ENCODE measurements at places on chromosomes 2 and 18. TPM values are rescaled to one million over a fixed set of nuclear protein-coding genes. Genes with fewer than 3 reads are reported as not detected.

DNA sequence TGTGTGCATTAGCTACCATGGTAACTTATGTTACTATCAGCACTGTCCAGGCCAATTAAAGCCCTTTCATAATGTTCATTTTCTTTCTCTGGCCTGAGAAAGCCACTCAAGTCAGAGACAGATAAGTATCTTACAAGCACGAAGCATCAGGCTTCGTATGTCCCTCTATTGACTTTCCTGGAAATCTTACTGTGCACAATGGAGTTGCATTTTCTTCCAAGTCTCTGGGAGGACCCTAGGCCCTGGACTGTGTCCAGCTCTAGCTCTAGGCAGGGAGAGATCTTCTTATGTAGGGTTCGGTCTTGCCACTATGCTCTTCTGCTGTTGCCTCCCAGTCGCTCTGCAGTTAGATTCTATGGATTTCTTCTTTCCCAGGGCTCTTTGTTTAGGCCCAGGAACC, 40.0 kb upstream of the ITGA6 start:
- H3K27me3 ChIP-seq, result no peaks in the 10 kb centered on the region
- H3K4me1 ChIP-seq, result no peaks in the 10 kb centered on the region
- H3K4me3 ChIP-seq, result no peak overlapping the region
- DNase-seq, result no peak

GRCh38 chr18:26262156-26262555, 35.9 kb downstream of the TAF4B start:
- no peak overlapping the region for H3K27ac ChIP-seq
- H3K27me3 ChIP-seq, result no peaks in the 10 kb centered on the region
- H3K36me3 ChIP-seq, result no peaks in the 10 kb centered on the region
- no peak overlapping the region for H3K4me3 ChIP-seq

- no peaks in the 10 kb centered on the region for H3K36me3 ChIP-seq
- no peak overlapping the region for H3K27ac ChIP-seq
- no peaks in the 10 kb centered on the region for H3K4me1 ChIP-seq
- no peak overlapping the region for H3K4me3 ChIP-seq
- no peaks in the 10 kb centered on the region for H3K27me3 ChIP-seq
Observed at GRCh38 chr2:143489145-143489544, 359.9 kb downstream of the ARHGAP15 start.

- no peaks in the 10 kb centered on the region for H3K36me3 ChIP-seq
- no peak for DNase-seq
- no peaks in the 10 kb centered on the region for H3K4me1 ChIP-seq
- no peaks in the 10 kb centered on the region for H3K27me3 ChIP-seq
- H3K4me3 ChIP-seq, result no peak overlapping the region
- no peak overlapping the region for H3K27ac ChIP-seq
Observed at GRCh38 chr2:58923869-58924268, 682.7 kb upstream of the FANCL start.

GRCh38 chr2:33786881-33787280, 187.8 kb upstream of the FAM98A start:
- H3K36me3 ChIP-seq, result no peaks in the 10 kb centered on the region

- H3K27ac ChIP-seq, result no peak overlapping the region
- no peak overlapping the region for H3K4me3 ChIP-seq
- H3K27me3 ChIP-seq, result no peaks in the 10 kb centered on the region
- peaks cover 35% of the 10 kb centered on the region for H3K36me3 ChIP-seq
- H3K4me1 ChIP-seq, result no peaks in the 10 kb centered on the region
- no peak for DNase-seq
Observed at GRCh38 chr2:55357927-55358326, 61.7 kb downstream of the CCDC88A start.

DNA sequence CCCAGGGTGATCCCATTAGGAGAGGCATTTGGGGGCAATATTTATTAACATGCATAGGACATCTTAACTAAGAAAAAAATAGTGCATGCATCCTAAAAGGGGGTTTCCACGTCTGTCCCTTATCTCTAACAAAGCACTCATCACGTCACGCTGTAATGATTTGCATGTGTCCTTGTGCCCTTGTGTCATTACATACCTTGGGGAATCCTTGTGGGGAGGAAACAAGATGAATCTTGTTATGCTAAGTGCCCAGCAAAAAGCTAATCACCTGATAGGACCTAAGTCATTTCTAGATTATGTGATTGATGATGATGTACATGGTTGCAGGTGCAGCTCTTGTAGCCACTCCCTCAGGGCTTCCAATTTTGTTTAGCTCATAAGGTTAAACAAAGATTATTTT, 250.9 kb downstream of the FBXO15 start:
- no peaks in the 10 kb centered on the region for H3K36me3 ChIP-seq
- no peak overlapping the region for H3K27ac ChIP-seq
- no peak for DNase-seq
- no peaks in the 10 kb centered on the region for H3K4me1 ChIP-seq
- no peaks in the 10 kb centered on the region for H3K27me3 ChIP-seq
- H3K4me3 ChIP-seq, result no peak overlapping the region

DNA sequence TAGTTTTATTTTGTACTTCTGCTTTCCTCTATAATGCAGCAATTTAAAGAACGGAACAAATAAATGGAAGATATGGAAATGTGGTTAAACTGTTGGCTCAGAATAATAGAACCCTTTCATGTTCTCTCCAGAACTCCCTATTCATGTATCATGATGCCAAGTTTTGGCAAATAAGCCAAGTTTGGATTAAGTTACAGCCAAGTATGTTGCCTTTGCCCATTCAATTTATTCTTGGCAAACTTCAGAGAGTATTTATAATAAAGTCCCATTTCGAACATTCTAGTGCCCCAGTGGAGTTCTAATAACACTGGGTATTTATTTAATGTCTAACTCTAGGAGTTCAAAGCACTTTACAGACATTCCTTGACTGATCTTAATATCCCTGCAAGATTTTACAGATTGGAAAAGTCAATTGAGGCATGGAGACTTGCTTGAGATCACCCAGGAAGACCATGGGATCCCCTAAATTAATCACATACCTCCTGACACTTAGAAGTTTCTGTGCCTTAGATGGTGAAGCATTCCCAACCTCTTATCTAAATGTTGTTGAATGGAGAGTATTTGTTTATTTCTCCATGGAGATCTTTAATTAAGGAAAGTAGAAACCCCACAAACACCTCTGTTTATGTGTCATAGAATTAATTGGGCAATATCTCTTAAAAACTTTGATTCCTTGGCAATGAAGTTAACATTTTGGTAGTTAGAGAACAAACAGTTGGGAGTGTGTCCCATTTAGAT, 106.7 kb downstream of the ACKR3 start:
- no peak for DNase-seq
- H3K27ac ChIP-seq, result no peak overlapping the region
- H3K27me3 ChIP-seq, result no peaks in the 10 kb centered on the region
- H3K36me3 ChIP-seq, result no peaks in the 10 kb centered on the region
- peaks cover 23% of the 10 kb centered on the region for H3K4me1 ChIP-seq

- no peaks in the 10 kb centered on the region for H3K27me3 ChIP-seq
- H3K4me1 ChIP-seq, result no peaks in the 10 kb centered on the region
- no peak for DNase-seq
- H3K36me3 ChIP-seq, result no peaks in the 10 kb centered on the region
- no peak overlapping the region for H3K4me3 ChIP-seq
Observed at GRCh38 chr2:151033271-151034248, 228.1 kb downstream of the RBM43 start.

- 0 out of 2 replicates have a peak, but pooled peaks cover 3% of the 10 kb centered on the region for H3K27me3 ChIP-seq
- no peaks in the 10 kb centered on the region for H3K36me3 ChIP-seq
- H3K4me3 ChIP-seq, result no peak overlapping the region
- no peak for DNase-seq
- no peaks in the 10 kb centered on the region for H3K4me1 ChIP-seq
Observed at GRCh38 chr2:38070438-38070837, 5.5 kb downstream of the CYP1B1 start.

DNA sequence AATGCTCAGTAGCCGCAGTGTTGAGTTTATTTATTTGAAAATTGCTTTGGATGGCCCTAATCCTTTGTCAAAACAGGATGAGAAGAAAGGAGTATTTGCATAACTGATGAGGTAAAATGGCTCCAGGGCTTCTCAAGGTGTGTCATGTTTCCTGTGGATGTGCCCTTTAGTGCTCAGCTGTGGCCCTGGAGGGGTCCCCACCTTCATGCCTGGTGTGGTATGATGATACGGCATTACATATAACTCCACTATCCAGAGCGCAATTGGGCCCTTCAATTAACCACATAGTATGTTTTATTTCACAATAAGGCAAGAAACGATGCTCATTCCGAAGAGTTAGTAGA, 39.8 kb upstream of the TMEM178A start:
- H3K27ac ChIP-seq, result no peak overlapping the region
- no peak for DNase-seq
- H3K27me3 ChIP-seq, result no peaks in the 10 kb centered on the region
- no peaks in the 10 kb centered on the region for H3K4me1 ChIP-seq
- H3K4me3 ChIP-seq, result no peak overlapping the region
- no peaks in the 10 kb centered on the region for H3K36me3 ChIP-seq

CAVIN2 gene
- 10.2 TPM for total RNA-seq

TDRD15 gene
- total RNA-seq, result 0.02 TPM

TSPYL6 gene
- 0.03 TPM for total RNA-seq

SERPINE2 gene
- 51.1 TPM for total RNA-seq
